C1 segment of cervical spinal cord (tissue), 14 donors: ENCODE measurements at places on chromosomes 7 and 10.

DNA sequence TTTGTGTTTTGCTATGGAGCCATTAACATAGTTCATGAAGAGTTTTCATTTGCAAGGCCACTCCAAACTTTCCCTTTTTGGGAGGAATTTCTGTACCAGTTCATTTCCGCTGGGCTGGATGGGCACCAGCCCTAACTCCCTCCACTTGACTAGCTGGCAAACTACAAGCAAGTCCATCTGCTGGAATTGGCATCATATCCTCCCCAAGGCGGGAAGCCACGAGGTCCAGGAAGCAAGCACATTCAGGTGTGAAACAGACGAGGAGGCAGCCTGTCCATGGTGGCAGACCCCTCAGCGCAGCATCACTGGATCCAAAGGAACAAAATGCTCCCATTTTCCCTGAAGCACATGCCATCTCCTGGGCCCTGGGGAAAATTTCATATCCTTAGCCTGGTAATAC lies 125.8 kb downstream of the ABLIM1 start:
- peak; percentile 99 for DNase-seq

GRCh38 chr7:87774690-87775089 lies 101.5 kb downstream of the SLC25A40 start:
- no peak for DNase-seq

- DNase-seq = no peak
Measured at GRCh38 chr7:27961255-27961654, 219.3 kb downstream of the JAZF1 start.

GRCh38 chr7:140966561-140967233 lies 42.0 kb upstream of the BRAF start:
- DNase-seq = no peak
